ENCODE measurements at places on chromosomes 12 and 14.

- DNase-seq = no peak
These were observed 1064.1 kb upstream of the FLRT2 start for GRCh38 chr14:84465880-84466279.

GRCh38 chr14:50023671-50024490 is 92.5 kb downstream of the VCPKMT start:
- no peak for DNase-seq

- no peak for DNase-seq
These were observed 65.7 kb downstream of the PRKCH start for GRCh38 chr14:61387076-61387475.

GRCh38 chr12:127278351-127278750 is 988.6 kb upstream of the TMEM132C start:
- no peak for DNase-seq

DNA sequence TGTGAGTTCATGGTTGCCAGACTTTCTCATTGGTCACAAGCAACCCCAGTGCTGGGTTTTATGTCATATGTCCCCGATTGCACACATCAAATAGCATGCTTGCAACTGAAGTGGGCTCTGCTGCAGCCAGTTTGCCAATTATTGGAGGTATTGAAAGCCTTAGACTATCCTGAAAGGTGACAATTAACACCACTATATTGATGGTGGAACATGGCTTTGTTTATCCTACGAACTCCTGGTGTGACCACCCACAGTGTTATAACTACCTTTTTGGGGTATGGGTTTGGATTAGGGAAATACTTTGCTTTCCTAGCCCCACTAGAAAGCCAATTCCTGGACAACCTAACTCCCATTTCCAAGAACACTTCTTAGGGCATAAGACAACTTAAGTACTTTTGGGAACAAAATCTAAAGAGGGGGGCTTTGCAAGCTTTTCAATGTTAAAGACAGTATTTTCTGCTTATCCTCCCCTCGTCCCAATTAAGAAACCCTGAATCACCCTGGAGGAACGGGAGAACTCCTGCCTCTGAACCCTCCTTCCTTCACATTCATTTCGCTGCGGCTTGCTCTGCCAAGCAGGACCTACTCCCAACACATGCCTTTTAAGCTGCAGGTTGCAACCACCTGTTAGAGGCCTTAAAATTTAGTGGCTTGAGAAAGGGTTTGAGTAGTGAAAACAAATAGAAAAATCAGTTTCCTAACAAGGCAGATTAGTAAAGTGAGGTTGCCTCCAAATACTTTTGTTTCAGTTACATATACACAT is 80.3 kb upstream of the RBM19 start:
- DNase-seq = no peak

GRCh38 chr14:22403296-22403695 is 185.7 kb downstream of the DAD1 start:
- DNase-seq = no peak

GRCh38 chr12:69385038-69385437 is 25.5 kb downstream of the YEATS4 start:
- no peak for DNase-seq

DNA sequence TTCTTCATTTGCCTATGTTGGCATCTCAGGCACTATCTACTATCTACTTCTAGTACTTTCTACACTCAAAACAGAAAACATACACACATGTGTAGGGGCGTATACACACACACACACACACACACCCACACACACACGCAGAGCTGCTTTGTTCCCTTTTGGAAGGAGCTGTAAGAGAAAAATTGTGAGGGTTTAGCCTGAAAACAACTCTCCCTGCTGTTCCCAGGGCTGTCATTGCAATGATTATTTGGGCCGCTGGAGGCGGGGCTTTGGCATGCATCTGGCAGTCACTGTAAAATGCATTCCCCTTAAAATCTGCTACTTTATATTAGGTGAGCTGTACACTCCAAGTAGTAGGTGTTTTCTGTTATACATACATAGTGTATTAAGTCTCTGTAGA is 29.1 kb upstream of the SLC38A2 start:
- DNase-seq = no peak

DNA sequence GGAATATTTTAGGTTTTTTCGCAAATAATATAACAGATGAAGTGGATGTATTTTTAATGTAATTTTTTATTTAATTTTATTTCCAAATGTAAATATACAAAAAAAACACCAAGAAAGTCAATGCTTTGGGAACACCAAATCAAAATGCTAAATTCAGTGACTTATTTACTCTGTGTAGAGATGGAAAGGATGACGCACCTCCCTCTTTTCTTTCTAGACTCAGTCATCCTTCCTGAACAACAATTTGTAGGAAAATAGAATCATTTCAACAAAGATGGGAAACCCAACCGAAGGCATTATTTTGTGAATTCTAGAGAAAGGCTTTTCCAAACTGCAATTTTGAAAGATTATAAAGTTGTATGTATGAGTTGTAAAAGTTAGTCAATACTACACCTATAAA is 57.7 kb downstream of the CCER1 start:
- no peak for DNase-seq

DNA sequence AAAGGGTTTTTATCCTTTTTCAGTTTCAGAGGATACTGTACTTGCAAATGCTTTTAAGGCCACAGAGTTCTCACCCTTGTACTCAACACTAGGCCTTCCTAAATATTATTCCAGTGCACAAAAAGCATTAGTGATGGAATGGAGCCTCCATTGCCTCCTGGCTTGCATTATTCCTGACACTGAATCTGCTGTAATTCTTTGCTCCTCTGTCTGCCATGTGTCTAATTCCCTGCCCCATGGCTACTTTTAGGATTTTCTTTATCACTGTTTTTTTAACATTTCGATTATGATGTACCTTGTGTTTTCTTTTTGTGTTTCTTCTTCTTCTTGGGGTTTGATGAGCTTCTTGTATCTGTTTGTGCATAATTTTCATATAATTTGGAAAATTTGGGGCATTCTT is 29.5 kb downstream of the SUSD6 start:
- DNase-seq = no peak

DNA sequence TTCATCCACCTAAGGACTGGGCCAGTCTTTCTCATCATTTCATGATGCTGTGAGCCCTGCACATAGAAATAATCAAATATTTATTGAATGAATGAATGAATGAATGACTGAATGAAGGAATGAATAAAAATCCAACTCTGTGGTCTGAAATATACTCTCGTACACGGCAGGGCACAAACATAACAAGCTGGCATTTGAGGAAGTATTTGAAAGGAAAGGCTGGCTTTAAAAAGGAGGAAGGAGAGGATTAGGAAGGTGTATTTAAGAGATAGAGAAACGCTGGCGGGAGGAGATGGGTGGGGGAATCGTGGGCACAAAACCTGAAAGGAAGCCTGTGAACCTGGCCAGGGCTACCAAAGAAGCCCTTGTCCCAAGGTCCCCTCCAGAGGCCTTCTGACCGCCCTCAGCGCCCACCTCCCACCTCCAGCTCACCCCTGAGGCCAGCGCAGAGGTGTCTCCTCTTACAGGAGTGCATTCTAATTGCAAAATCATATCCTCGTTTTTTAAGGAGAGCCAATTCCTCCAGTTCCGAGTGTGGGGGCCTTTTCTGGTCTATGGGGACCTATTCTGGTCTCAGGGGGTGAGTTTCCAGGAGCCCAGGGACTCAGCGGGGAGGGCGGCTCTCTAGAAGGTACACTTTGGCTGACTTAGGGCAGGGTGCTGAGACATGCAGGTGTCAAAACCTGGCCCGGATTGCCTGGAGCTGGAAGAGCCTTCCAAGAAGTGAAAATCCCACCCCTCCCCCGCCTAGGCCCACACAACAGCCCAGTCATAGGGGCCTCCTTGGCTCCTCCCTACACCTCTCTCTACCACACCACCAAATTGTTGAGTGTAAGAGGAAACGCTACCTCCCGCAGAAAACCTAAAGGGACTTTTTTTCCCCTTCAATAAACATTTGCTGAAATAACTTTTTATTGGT is 8.7 kb upstream of the JDP2 start:
- peak; percentile 74 for DNase-seq

- no peak for DNase-seq
These were observed 24.3 kb downstream of the CEP170B start for GRCh38 chr14:104889375-104889757.

DNA sequence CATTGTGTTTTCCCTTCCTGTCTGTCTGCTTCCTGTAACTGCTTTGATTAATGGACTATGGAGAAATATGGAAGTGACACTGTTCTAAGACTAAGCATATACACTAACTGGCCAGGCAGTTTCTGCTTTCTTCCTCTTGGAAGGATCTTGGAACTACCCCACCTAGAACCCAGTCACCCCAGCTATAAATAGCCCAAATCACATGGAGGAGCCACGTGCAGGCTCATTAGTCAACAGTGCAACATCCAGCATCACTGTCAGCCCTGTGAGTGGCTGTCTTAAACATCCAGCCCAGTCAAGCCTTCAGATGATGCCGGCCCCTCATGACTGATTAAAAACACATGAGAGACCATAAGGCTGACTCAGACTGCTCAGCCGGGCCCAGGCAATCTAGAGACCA is 39.2 kb downstream of the BCAT1 start:
- no peak for DNase-seq

GRCh38 chr12:98188650-98189077 is 326.7 kb upstream of the TMPO start:
- no peak for DNase-seq

GRCh38 chr14:22849212-22849819 is 12.9 kb downstream of the MMP14 start:
- no peak for DNase-seq

- no peak for DNase-seq
These were observed 1.4 kb downstream of the SYT10 start for GRCh38 chr12:33438025-33438772.

DNA sequence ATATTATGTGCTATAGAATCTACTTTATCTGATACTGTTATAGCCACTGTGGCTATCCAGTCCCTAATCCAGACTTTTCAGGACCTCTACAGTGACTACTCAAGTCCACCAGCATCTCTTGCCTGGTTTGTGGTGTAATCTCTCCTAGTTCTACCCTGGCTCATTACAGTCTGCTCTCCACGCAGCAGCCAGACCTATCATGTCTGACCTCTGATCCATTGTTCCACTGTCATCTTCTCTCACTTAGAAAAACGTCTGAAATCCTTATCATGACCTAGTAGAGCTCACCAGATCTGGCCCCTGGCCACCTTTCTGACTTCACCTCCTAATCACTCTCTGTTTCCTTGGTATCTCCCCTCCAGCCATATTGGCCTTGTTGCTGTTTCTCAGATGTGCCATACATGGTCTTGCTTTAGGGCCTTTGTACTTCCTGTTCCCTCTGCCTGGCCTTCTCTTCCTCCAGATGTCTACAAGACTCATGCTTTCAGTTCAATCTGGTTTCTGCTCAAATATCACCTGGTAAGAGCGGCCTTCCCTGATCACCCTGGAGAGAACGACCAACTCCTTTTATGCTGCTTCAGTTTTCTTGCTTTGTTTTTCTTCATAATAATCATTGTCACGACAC is 475.5 kb downstream of the AACS start:
- DNase-seq = no peak

GRCh38 chr12:70246580-70246979 is 3.3 kb downstream of the CNOT2 start:
- no peak for DNase-seq

DNA sequence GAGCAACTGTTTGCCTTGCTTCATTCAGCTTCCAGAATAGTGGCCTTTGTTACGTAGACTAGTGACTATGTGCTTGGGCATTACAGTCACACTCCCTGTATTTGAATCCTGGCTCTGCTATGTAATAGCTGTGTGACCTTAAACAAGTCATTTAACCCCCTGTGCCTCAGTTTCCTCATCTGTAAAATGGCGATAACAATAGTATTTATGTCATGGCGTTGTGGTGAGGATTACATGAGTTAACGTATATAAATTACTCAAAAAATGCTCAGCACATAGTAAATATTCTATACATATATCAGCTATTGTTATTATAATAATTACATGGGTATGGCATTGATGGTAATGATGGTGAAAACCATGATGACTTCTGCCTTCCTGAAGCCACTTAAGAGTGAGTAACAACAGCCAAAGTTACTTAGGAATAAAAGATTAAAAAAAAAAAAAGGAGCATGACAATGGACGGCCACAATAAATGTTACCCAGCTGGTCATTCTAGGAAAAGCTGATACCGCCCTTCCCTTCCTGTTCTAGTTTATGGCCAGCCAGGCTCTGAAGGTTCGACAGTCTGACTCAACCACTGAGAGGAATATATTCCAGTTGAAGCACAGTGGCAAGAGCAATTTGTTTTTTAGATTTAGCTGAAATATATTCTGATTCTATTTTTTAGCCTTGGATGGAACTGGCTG is 9.9 kb upstream of the ADIPOR2 start:
- DNase-seq = no peak

- no peak for DNase-seq
These were observed 563 bp downstream of the DCP1B start for GRCh38 chr12:2003676-2004112.

DNA sequence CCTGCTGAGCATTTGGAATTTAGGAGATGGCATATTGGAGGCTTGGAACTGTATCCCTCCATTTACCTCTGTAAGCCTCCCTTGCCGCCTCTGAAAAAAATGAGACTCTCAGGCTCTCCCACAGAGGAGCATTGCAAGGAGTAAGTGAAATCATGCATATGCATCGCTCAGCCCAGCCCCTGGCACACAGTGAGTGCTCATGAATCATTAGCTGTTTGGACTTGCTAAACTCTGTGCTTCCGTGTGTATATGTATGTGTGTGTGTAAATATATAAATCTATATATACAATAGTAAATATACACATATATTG is 17.1 kb upstream of the TBX3 start:
- DNase-seq = no peak

GRCh38 chr14:41868396-41868795 is 261.7 kb downstream of the LRFN5 start:
- DNase-seq = no peak

GRCh38 chr12:55019784-55020183 is at the start of gene NEUROD4:
Gene NEUROD4 (plus strand): TSS chr12:55019974. CDS start chr12:55026440, 6,466 bp downstream.
- DNase-seq = peak; percentile 17

- no peak for DNase-seq
These were observed 77.7 kb upstream of the KITLG start for GRCh38 chr12:88658009-88658408.

DNA sequence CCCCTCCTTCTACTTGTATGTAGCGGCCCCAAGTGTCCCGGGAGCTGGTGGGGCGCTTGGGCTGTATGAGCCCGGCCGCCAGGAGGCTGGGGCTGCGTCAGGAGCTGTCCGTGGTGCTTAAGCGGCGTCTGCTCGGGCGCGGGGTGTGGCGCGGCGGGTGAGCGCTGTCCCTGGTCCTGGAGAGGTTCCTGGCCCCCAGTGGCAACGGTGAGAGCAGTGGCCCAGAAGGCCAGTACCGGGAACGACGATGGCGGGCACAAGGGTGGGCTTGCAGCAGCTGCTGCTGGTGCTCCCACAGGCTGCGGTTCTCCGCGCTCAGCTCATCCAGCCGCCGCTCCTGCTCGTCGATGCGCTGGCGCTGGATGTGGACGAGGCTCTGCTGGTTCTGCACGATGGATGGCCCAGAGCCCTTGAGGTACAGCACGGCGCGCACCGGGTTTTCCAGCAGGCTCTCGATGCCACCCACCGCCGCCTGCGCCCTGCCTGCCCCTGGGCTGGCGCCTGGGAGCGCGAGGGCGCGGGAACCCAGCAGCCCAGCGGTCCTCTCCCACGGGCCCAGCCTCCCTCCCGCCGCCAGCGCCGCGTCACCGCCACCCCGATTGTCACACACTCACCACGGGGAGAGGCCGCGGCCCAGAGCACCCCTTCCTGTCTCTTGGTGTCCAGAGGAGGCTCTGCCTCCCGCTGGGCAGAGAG is 41.9 kb upstream of the FKBP4 start:
- peak; percentile 87 for DNase-seq

Measured in stimulated activated naive CD8-positive, alpha-beta T cell treated with anti-CD3 and anti-CD28 coated beads, Interleukin-15, Interleukin-2, amounts not matched to agents 100 U/mL and 50 U/mL, for 24 hours (primary cell).